ENCODE measurements at places on chromosomes 2 and 18.

- no peak for DNase-seq
Observed at GRCh38 chr18:61765097-61765496, 127.7 kb downstream of the RNF152 start.

GRCh38 chr2:16948710-16949109 lies 283.1 kb upstream of the CYRIA start:
- no peak for DNase-seq

DNA sequence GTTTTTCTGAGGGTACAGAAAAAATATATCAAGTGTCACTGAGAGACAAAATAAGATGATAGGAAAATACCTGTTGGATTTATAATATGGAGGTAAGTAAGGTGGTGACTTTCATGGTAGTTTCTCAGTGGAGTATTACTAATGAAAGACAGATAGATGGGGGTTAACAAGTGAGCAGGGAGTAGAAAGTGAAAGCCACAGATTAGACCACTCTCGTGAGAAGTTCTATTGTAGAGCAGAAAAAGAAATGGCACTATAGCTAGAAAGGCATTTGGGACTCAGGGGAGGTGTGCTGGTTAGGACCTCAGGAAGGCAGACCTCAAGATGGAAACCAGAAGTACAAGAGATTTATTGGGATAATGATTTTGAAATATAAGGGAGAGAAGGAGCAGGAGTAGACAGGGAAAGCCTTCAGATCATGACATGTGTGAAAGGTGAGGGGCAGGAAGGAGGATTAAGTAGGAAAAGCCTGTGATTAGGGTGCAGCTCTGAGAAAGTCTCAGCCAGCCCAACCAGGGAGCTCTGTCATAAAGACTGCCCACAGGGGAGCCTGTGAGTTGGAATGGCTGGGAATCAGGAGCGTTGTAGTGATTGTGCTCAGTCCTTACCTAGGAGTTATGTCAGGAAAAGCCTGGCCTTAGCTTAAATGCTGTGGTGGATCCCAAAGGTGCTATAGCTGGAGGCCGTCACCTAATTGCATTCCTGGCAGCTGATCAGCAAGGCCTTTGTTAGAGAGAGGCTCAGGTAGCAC lies 198.1 kb downstream of the IKZF2 start:
- no peak for DNase-seq

GRCh38 chr18:31445908-31446307 lies 1.6 kb upstream of the DSG3 start:
- no peak for DNase-seq

DNA sequence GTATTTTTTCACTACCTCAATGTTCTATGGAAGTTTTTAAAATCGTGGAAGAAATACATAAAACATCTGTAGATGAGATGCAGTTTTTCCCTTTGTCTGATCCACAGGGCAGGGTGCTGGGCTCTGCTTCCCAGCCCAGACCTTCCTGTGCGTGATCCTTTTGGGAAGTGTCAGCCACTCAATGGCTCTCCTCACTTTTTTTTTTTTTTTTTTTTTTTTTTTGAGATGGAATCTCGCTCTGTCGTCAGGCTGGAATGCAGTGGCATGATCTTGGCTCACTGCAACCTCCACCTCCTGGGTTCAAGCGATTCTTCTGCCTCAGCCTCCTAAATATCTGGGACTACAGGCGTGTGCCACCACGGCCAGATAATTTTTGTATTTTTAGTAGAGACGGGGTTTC lies 32.8 kb downstream of the SOWAHC start:
- no peak for DNase-seq

GRCh38 chr2:121202541-121203310 lies 82.3 kb downstream of the TFCP2L1 start:
- no peak for DNase-seq

GRCh38 chr2:132463719-132464118 lies 47.1 kb downstream of the GPR39 start:
- DNase-seq: no peak

GRCh38 chr2:74290066-74290465 lies 53.1 kb downstream of the SLC4A5 start:
- DNase-seq: no peak

GRCh38 chr2:116680256-116680936 lies 1134.1 kb upstream of the DDX18 start:
- DNase-seq: no peak

- no peak for DNase-seq
Observed at GRCh38 chr2:44897406-44897805, 44.1 kb upstream of the SIX3 start.

DNA sequence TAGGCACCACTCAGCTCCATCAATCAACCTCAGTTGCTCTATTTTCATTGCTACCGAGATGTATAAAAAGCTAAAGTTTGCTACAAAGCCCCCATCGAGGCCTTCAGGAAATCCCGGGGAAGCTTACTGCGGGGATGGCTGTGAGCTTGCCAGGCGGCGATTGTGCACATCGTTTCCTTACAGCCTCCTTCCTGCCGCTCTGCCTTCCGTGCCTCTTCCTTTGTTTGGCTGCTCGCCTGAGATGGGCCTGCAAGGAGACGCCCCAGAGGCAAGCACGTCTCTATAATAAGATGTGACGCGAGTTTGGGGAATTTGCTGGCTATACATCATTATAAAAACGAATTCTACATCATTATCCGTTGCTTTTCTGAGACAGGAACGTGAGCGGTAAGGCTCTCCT lies 41.6 kb downstream of the DHRS9 start:
- no peak for DNase-seq

DNA sequence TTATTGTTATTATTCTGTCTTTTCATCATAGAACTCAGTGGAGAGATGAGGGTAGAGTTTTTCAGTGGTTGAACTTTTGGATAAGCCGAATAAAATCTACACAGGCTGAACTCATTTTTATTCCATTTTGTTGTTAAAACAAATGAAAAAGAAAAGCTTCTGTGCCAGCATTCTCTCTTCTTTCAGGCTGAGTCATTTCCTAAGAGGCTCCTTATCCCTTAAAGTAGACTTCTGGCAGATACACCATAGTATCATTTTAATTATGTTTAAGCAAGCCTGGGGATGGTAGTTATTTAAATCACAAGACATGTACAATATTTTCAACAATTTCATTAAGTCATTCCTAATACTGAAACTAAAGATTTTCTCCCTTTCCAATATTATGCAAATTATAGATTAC lies 1364.0 kb upstream of the NRXN1 start:
- DNase-seq: no peak

- DNase-seq: no peak
Observed at GRCh38 chr2:235715601-235716000, 221.8 kb downstream of the AGAP1 start.

- DNase-seq: no peak
Observed at GRCh38 chr2:180077295-180077906, 70.3 kb upstream of the CWC22 start.

GRCh38 chr2:44364604-44365003 lies 2.9 kb downstream of the CAMKMT start:
- no peak for DNase-seq

DNA sequence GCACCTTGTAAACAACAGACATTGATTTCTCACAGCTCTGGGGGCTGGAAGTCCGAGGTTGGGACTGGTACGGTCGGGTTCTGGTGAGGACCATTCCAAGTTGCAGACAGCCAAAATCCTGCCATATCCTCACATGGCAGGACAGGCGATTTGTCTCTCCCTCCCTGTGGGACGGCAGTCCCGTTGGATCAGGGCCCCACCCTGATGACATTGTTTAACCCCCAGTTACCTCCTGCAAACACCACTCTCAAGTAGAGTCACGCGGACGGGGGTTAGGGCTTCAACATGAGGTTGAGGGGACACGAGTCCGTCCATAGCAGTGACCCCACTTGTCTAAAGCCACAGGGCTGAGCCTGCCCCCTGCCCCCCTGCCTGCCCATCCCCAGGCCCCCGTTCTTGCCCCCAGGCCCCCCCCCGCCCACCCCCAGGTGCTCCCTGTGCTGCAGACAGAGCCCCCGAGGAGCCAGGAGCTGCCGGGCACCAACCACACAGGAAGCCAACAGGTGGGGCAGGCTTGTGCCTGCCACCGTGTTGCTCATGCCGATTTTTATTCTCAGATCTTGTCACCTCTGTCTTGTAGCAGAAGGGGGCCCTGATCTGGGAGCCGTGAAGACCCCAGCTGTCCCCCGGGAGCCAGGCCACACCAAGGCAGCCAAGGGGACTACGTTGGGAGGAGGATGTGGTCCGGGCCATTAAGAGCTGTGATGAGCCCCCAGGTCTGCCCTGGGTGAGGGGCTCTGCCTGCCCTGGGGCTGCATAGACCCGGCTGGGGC lies 82.2 kb downstream of the NFATC1 start:
- DNase-seq: no peak

- DNase-seq: no peak
Observed at GRCh38 chr2:112794841-112795240, 10.5 kb upstream of the IL1A start.

DNA sequence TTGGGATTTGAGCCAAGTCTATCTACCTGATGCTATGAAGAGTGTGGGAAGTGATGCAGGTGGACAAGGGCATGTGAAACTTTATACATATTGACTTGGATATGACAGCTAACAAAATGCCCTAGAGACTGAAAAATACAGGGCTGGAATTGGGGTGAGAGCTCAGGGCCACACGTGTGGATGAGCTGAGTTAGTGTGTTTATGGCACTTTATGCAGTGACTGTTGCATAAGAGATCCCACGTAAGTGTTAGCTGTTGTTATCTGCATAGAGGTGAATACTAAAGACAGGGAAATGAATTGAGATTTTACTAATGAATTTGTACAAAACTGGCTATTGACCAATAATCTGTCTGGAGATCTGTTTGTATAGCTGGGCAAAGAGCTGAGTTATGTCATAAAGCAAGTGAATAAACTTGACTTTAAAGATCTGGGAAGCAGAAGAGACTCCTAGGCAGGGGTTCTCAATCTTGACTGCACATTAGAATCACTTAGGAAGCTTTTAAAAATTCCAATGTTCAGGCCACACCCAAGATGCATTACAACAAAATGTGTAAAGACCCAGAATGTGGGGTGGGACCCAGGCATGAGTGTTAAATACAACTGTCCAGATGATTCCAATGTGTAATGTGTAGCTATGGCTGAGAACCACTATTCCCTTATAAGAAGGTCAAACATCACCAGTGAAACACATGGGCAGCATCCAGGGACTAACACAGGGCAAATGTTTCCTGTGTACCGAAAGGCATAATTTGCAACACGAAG lies 74.2 kb upstream of the STK17B start:
- no peak for DNase-seq

DNA sequence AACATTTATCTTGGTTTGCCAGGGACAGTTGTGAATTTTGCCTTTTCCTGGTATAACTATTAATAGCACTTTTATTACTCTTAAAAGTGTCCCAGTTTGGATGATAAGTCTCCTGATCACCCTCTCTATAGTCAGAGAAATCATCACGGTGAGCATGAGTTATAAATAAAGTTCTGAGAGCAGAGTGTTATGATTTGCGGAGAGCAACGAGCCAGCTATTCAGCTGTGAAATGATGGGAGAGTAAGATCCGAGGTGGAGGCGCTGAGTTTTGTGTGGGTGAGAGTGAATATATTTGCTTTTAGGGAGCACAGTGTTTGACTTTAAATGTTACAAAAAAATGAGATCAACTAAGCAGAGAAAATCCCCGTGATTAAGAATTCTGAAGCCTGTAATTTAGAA lies 179.6 kb downstream of the DSC3 start:
- no peak for DNase-seq

DNA sequence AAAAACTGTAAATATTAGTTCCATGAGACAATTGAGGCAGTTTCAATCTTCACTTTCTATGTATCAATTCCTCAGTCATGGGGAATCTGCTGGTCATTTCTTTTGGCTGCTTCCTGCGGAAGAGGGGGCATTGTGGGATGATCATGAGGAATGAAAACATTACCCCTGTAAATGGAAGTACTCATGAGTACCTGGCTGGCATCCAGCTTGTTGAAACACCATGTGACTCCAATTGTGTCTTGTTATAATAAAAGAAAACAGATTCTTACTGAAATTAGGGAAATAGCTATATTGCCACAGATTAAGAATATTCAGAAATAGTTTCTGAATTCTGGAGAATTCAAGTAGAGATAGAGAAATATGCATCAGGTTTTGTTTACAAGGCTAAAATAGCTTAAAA lies 41.6 kb upstream of the GPR39 start:
- DNase-seq: no peak

Data from CD4-positive, alpha-beta T cell treated with Interleukin-4 for 4 hours (primary cell).